ENCODE measurements at places on chromosomes 16 and 17.

DNA sequence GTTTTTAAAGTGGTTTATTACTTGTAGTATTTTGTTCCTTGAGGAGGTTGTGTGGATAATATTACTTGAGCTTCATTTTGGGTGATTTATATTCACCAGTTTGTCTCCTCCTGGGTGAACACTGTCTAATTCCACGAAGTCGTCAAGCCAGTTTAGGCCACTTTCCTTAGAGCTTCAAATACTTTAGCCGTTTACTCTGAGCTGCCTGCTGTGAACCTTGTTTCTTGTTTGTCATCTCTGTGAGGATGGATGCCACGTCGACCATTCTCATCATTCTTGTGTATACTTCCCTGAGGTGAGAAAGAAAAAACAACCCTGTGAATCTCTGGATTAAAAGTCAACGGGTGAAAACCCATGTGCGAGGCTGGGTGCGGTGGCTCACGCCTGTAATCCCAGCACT is 9.0 kb downstream of the KRT24 start:
- DNase-seq, result no peak

GRCh38 chr17:66379544-66379943 is 77.1 kb downstream of the PRKCA start:
- DNase-seq, result no peak

DNA sequence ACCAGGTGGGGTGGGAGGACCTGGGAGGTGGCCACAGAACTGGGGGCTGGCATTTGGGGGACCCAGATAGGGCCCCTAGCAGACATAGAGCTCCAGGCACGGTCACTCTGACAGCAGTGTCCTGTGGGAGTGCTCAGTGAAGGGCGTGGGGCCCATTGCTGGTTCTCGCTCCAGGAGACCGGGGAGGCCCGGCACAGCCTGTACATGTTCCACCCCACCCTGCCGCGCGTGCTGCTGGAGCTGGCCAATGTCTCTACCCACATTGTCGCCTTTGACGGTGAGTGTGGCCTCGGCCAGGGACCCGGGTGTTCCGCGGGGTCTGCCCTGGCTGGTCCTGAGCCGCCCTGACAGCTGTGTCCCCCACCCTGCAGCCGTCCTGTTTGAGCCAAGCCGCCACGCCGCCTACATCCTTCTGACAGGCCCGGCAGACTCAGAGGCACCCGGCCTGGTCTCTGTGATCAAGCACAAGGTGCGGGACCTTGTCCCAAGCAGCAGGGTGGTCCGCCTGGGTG is 11.2 kb downstream of the RGS11 start:
- no peak for DNase-seq

DNA sequence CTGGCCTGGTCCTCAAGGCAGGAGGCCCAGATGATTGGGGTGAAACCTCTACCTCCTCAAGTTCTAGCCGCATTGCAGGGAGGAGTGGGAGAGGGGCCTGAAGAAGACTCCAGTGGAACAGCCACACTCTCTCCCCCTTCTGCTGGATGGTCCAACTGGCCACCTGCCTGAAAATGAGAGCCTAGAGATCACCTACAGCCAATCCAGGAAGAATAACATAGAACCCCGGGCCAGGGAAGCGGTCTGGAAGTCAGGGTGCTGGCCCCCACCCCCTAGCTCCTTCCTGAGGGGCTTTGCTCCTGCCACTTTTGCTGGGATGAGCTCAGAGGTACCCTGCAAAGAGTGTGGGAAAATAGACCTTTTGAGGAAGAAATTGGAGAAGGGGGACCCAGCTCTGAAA is 1.8 kb downstream of the SLC6A2 start:
- DNase-seq, result no peak

DNA sequence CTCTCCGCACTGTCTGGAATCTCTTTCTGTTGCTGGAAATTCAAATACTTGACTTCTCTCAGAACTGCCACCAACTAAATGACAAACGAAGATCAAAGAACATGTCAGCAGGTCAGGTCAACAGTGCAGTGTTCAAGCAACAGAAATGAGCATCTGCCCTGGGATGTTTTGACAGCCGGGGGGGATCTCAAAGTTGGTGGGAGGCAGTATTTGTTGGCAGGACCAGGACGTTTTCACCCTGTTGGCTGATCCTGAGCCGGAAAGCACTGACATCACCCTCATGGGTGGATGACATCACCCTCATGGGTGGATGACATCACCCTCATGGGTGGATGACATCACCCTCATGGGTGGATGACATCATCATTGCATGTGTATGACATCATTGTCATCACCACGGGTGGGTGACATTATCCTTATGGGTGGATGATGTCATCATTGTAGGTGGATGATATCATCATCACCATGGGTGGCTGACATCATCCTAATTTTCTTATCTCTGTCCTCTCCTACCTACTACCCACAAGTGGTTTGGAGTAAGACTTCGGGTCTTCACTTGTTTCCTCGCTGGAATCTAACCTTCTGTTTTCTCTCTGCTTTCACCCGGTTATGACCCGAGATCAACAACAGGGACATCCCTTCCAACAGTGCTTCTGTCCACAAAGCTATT is 18.9 kb downstream of the DNAH17 start:
- DNase-seq, result no peak

DNA sequence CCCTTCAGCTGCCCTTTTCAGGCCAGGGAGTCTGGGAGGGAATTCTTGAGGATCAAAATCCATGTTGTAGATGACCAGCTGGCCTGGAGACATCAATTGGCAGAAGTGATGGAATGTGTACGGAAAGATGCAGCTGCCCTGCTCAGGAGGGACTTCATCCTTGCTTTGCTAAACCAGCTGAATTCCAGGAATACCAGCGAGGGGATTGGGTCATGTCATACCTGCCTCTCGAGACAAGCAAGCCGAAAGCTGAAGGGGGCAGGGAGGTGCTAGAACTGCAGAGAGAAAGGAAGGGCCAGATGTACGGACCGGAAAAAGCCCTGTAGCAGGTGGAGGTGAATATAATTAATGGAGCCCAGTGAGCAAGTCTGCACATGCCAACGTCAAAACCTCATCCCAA is 25.6 kb upstream of the NTN1 start:
- no peak for DNase-seq

DNA sequence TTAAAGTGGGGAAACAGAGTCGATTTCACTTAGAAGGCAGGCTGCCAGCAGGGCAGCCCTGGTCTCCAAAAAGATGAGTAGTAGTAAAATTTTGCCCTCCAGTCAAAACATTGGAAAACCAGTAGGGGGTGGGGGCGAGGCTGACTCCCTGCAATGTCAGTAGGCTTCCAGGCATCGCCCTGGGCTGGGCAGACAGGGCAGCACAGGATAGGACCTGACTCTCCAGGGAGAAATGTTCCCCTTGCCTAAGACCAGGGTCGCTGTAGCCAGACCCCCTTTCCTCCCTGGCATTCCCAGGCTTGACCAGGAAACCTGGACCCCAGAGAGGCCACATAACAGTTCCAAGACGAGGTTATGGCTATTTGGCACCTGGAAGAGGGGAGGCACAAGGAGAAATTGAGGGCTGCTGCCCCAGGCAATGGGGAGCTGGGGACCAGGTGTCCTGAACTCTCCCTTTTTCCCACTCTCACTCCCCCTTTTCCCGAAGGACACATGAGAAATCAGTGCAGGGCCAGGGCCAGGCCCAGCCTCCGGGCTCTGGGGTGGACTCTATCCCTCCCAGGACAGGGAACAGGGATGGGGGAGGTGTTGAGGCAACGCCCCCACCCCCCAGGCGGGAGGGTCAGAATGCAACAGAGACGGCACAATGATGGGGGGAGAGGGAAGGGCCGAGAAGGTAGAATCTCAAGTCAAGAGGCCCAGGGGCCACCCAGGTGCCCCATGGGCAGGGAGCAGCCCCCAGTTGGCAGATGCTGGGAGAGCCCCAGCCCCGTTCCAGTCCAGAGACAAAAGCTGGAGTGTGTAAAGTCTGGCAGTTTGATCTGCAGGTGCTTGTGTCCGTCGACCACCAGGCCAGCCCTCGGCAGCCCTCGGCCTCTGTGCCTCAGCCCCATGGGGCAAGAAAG is 4.5 kb upstream of the SAMD14 start:
- no peak for DNase-seq

DNA sequence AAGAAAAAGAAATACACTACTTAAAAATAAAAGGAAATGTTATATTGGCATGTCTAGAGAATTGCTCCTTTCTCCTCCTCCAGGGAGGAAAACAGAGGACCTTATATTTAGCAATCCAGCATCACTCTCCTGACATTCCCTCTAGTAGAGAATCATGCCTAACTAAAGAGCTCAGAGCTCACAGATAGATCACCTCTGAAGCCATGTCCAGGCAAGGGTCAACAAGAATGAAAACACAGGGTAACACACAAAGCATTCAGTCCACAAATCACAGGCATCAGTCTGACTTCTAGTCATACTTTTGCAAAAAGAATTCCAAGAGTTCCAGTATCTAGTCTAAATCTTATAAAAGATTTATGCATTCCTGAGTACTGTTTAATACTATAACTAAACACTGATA is 4.4 kb upstream of the HASPIN start:
- no peak for DNase-seq

- DNase-seq, result no peak
Measured at GRCh38 chr17:74110467-74110866, 93.0 kb upstream of the RPL38 start.

- DNase-seq, result no peak
Measured at GRCh38 chr16:14240964-14241363, 169.8 kb downstream of the MRTFB start.

GRCh38 chr17:30415491-30415890 is 36.8 kb downstream of the CPD start:
- DNase-seq, result no peak

DNA sequence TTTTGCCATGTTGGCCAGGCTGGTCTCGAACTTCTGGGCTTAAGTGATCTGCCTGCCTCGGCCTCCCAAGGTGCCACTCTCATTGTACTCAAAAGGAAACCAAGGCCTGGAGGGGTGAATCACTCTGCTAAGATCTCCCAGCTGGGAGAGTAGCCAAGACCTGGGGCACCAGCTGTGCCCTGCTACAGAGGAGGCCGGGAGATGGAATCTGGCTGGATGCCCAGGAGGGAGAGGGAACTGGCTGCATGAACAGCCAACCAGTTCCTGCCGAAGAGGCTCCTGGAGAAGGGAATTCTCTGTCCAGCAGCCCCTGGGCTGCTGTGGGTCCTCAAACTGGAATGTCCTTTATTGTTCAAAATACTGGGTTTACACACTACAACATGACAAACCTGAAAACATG is 238.7 kb upstream of the CIBAR2 start:
- no peak for DNase-seq

DNA sequence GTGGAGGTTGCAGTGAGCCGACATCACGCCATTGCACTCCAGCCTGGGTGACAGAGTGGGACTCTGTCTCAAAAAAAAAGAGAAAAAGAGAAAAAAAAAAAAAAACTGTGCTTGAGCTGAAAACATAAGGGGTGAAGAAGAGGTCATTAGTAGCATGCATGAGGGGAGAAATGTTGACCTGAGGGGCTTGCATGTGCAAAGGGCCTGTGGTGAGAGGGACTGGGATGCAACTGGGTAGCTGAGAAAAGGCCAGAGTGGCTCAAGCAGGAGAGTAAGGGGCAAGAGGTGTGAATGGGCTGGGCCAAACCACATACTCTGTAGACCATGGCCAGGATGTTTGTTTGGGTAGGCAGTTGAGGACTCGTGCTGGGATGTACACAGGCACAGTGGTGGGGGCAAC is 3.4 kb downstream of the KIF19 start:
- no peak for DNase-seq

DNA sequence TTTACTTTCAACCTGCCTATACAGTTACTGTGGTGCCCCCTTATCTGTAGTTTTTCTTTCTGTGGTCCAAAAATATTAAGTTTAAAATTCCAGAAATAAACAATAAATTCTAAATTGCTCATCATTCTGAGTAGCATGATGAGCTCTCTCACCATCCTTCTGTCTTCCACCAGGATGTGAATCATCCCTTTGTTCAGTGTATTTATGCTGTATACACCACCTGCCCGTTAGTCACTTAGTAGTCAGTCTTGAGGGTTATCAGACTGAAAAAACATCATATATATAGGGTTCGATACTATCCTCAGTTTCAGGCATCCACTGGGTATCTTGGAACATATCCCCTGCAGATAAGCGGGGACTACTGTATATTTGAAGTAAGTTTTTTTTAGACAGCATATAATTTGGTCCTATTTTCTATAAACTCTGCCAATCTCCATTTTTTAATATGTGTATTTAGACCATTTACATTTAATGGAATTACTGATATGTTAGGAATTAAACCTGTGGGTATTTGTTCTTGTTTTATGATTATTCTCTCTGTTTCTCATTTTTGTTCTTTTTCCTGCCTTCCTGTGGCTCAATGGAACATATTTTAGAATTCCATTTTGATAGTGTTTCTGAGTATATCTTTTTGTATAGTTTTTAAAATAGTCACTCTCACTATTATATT is 31.0 kb downstream of the TBX21 start:
- DNase-seq, result no peak

GRCh38 chr16:49459953-49460735 is 86.5 kb downstream of the C16orf78 start:
- DNase-seq, result no peak

- DNase-seq, result no peak
Measured at GRCh38 chr17:1056761-1057160, 59.8 kb downstream of the TIMM22 start.
